ENCODE measurements at places on chromosomes 6 and 20.
A peak's percentile ranks its signal among the peaks of the same experiment; 100 is the strongest.

GRCh38 chr6:71512256-71512655 is 223.6 kb downstream of the OGFRL1 start:
- no peak for DNase-seq

- DNase-seq: no peak
These were observed 15.2 kb upstream of the CST9L start for GRCh38 chr20:23583526-23583925.

GRCh38 chr6:158230967-158231550 is 62.9 kb downstream of the GTF2H5 start:
- no peak for DNase-seq

DNA sequence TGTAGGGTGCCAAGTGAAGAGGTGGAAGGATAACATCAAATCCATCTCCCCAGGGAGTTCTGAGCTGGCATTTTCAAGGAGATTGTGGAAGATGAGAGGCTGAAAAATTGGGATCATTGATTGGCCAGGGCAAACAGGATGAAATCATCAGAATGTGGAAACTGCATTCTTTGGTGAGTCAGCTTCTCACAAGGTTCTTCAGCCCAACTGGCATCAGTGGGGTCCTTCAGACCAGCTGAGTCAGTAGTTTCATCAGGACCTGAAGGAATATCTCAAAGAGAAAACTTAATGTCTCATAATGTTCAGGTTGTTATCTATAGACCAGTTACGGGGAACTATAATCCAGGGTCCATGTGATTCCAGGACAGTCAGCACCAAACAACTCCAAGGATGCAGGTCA is 195.8 kb downstream of the HAO1 start:
- DNase-seq: no peak

- no peak for DNase-seq
These were observed 32.4 kb downstream of the MDGA1 start for GRCh38 chr6:37665304-37665703.

DNA sequence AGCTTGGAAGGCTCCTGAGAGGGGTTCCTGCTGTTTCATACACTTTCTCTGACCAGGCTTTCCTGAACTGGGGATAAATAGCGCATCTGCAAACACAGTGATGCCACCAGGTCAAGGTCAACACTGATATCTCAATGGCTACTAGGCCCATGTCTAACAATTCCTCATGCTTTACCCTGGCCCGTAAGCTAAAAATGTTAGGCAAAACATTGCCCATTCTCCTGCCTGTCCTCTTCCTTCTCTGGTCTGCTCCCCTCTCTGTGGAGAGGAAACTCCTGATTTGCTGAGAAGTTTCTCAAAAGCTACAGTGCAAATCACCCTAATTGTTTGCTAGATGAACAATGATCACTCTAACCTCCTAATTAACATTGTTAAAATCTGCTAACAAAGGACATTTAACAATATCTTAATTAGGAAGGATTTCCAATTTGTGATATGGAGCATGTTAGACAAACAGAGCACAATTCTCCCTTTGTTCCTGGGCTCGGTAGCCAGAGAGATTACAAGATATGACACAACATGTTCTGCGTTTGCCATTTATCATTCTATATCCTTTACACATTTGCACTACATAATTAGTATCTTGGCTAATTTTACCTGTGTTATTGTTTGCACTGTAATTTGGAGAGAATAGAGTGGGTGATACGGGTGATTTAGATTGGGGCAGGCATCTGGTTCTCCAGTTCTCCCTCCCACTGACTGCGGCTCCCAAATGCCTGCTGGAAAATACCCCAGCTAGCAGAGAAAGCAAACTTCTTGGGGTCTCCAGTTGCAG is 266.8 kb downstream of the CD83 start:
- no peak for DNase-seq

- no peak for DNase-seq
These were observed 48.7 kb upstream of the SLCO4A1 start for GRCh38 chr20:62593616-62594015.

- no peak for DNase-seq
These were observed 171.7 kb downstream of the HIVEP2 start for GRCh38 chr6:142773324-142773723.

DNA sequence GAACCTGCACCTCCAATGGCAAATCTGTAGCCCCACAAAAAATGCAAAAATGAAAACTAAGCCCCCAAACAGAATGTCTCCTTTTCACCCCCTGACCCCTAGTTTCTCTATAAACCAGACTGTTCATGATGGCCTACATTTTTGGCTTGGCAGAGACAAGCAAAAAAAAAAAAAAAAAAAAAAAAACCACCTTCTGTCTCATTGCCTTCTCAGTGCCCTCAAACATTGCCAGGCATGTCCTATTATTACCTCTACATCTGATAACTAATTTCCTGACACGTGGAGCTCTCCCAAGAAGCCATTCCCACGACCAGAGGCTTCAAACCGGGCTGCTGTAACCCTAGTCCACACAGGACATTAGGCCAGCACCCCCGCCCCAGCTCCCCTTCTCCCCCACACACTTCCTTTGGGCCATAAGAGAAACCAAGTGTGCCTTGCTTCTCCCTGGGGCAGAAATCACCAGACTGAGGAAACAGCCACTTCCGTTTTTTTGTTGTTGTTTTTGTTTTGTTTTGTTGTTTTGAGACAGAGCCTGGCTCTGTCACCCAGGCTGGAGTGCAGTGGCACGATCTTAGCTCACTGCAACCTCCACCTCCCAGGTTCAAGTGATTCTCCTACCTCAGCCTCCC is 65.4 kb downstream of the GPR6 start:
- no peak for DNase-seq

DNA sequence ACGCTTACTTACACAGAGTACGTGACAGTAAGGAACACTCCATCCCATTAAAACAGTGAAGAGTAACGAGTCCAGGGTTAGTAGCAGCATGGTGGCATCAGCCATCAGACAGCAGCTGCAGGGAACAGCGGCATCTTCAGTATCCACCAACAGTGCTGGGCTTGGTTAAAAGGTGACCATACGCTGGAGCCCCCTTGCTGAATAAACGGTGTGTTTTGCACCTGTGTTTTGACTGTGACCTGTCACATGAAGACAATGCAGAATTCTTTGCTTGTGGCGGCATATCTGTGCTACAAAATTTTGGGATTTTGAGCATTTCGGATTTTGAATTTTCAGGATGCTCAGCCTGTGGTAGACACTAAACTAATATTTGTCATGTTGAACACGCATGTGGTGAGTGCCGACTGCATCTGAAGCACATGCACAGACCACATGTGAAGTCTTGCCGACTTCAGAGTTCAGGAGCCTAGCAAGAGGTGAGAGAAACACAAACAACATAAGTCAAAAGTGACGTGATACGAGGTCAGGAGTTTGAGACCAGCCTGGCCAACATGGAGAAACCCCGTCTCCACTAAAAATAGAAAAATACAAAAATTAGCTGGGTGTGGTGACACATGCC is 69.3 kb upstream of the FRMD1 start:
- no peak for DNase-seq

GRCh38 chr6:57013521-57013926 is 33.0 kb upstream of the KIAA1586 start:
- no peak for DNase-seq

DNA sequence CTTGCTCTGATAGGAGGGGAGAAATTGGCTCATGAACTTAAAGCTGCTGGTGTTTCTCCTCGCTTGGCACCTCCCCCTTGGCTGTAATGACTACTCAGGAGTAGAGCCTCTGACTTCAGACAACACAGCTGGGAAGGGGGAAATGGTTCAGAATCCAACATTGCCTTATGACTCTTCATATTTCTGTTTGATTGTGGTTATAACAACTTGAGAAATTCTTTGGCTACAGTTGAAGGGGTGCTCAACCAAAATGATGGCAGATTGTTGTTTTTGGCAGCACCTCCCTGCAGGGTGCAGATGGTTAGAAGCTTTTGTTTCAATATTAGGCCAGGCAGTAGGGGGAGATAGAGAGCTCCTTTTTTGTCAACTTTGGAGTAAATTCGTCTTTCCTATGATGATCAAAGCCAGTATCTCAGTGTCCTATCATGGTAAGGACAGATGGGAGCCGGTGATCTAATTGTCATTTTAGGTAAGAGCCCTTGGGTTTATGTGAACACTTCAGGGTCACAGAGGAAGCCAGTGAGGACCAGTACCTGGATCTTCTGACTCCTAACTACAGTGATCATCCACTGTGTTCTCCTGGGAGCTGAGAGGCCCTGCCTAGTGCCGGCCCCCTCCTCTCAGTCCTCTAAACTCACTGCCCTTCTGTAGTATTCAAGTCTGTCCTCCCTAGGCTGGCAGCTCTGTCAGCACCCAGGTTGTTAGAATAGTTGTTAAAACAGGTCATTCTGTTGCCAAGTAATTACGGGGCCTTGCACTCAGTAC is 39.9 kb downstream of the RPRD1B start:
- DNase-seq: peak; percentile 18

DNA sequence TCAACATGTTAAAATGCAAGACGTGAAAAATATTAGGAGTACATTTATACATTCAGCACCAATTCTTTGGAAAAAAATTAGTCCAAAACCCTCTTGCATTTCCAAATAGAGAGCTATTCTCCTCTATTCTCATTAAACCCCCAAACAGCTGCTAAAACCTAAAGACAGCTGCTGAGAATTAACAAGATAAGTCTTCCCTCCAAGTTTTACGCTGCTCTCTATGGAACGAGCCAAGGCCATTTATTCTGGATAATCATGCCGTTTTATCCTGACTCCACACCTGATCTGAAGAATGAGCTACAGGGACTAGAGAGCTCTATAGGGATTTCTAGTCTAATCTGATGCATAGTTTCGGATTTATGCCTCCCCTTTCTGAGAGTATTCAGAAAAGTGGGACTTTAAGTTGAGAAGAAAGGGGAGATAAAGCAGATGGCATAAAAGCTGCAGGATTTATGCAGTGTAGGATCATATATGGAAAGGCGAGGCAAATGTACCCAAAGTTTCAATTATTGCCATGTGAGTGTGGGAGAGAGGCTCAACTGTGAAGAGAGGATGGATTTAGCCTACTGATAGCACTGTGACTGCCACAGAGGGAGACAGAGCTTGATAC is 64.7 kb upstream of the HS3ST5 start:
- DNase-seq: no peak

- no peak for DNase-seq
These were observed 259.4 kb downstream of the TMEM242 start for GRCh38 chr6:157063923-157064322.

DNA sequence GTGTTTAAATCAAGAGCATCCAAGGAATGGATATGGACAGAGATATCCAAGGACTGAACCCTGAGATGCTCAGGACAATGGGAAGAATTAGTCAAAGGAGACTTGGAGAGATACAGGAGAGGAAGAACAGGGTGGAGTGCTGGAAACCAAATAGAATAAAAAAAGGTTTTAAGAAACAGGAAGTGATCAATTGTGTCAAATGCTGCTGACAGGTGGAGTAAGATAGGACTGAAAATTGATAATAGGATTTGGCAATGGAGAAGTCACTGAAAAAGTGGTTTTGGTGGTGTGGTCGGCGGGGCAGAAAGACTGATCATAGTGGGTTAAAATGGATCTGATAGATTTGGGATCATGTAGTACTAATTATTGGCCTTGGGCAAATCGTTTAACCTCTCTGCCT is 37.9 kb upstream of the PNRC1 start:
- DNase-seq: no peak

- peak; percentile 47 for DNase-seq
These were observed 49.7 kb downstream of the BCAS4 start for GRCh38 chr20:50844430-50845100.

- no peak for DNase-seq
These were observed 3.1 kb upstream of the LAMA5 start for GRCh38 chr20:62370115-62370806.

- no peak for DNase-seq
These were observed 20.0 kb upstream of the TRAF3IP2 start for GRCh38 chr6:111625461-111626391.

GRCh38 chr6:53180678-53181077 is 32.0 kb upstream of the GCM1 start:
- no peak for DNase-seq

DNA sequence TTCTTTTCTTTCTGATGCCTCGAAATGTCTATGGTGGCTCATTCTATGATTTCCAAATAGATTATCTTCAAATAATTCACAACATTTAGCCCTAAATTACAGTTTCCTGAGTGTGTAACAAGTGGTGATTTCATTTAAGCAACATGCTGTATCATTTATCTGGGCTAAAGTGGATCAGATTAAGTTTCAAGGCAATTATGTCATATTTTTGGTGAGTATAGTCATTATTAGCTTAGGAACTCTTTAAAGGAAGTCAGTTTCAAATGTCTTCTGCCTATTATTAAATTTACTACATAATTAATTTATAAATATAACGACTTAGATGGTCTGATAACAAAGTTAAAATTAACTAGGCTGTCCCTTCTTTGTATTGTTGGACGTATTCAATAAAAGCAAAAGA is 847.9 kb upstream of the FLRT3 start:
- DNase-seq: no peak

DNA sequence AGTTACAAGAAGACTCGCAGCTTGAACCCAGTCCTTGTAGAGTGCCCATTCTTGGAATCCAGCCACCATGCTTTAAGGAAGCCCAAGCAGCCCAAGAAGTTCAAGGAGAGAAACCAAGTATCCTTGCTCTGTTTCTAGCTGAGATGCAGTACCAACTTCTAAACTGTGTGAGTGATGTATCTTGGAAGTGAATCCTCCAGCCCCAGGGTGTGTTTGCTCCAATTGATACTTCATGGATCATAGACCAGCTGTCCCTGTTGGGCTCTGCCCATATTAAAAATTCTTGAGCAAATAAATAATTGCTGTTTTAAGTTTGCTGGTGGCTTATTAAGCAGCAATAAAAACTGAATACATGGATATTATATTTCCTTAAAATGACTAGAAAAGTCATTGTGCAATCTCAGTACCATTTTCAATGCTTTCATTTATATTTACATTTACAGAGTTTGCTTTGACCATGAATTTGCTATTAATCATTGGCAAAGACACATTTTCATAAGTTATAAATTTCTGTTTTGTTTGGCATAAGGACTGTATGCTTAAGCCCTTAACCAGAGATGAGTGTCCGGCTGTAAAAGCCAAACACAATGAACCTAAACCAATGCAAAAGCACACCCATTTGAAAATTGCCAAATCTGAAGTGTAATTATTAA is 9.2 kb downstream of the SPTLC3 start:
- DNase-seq: no peak

DNA sequence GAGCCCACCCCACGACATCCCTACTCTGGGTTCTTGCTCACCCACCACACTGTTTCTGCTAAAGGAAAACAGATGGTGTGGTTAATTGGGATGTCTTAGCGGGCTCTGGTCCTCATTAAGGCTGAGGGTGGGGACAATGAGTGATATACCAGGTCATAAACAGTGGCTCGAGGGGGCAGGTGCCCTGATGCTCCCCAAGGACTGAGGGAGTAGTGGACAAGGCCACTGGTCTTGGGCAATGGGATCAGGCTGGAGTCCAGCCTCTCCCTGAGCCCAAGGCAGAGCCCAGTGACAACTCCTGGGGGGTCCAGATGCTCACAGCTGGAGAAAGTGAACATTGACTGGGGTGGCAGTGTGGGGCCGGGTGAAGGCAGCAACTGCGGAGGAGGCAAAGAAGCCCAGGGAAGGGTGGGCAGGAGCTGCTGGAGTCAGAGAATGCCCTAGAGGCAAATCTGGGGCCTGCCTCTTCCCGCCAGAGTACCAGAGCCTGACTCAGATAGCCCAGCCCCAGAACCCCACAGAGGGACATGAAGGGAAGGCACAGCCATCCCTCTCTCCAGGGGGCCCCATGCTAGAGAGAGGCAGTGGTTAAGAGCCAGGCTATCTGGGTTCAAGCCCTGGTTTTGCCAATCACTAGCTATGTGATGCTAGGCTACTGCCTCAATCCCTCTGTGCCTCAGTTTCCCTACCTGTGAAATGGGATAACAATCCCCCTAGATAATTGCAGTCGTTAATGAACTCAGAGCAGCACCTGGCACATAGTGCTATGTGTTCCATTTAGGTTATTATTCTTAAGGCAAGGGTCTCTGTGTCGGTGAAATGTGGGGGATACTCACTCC is 72.3 kb downstream of the MRPL14 start:
- DNase-seq: no peak

GRCh38 chr6:36791521-36792135 is 47.6 kb downstream of the CPNE5 start:
- DNase-seq: no peak
